ENCODE measurements at places on chromosomes 2 and 18.
A peak's percentile ranks its signal among the peaks of the same experiment; 100 is the strongest.

GRCh38 chr2:65498396-65498795 lies 66.0 kb upstream of the SPRED2 start:
- no peak for DNase-seq

GRCh38 chr2:197850882-197851450 lies 46.6 kb downstream of the PLCL1 start:
- no peak for DNase-seq

DNA sequence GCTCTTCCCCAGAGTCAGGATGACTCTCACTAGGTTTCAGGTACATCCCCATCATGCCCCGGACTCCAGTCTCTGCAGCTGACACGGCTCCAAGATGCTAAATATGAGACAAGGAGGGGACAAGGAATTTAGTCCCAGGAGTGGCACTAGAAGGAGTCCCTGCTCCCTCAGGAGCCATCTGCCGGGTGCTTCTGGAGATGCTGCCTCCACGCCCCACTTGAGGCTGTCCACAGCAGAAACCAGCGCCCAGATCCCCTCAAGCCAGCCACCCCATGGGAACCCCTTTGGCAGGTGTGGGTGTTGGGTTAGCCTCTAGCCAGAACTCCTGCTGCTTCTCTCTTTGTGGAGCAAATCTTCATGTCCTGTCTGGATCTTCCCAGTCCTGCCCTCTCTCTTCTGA lies 40.3 kb downstream of the BCL11A start:
- DNase-seq = no peak

- no peak for DNase-seq
Observed at GRCh38 chr18:23725351-23725750, 36.1 kb downstream of the LAMA3 start.

- DNase-seq = no peak
Observed at GRCh38 chr2:169415233-169415748, 53.0 kb upstream of the LRP2 start.

DNA sequence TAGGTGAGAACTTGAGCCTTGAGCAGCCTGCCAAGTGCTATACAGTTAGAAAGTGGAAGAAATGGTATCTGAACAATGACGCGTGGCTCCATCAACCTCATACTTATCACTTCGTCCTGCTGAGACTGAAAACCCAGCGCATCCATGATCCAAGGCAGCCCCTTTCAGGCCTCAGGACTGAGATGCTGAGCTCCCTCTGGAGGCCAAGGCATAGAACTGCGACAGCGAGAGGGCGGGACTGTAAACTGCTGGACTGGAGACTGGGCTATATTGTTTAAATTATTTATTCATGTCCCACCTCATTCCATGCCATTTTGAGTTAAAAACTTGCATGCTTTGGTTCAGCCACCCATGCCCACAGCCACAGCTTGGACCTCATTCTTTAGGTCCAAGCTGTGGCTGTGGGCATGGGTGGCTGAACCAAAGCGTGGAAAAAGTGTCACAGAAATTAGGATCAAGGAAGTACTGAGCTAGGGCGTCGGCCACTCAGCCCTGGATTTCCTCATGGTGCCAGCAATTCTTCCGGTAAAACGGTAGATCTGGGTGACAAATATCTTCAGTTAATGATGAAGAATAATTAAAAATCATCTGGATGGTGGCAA lies 195.5 kb downstream of the L3MBTL4 start:
- peak; percentile 77 for DNase-seq

DNA sequence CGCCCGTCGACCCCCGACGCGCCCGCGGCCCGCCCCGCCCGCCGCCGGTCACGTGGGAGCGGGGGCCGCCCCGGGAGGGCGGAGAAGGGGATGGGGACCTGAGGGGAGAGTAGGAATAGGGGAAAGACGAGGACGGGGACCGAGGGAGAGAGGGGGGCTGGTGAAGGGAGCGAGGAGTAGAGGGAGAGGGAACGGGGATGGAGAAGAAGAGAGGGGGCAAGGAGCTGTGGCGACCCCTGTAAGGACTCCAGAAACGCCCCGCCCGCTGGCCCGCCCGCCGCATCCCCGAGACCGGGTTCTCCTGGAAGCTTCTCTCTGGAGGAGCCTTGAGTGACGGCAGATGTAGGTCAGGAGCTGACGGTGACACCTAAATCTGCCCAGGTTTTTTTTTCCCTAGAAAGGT lies 615 bp downstream of the ADNP2 start:
- peak; percentile 83 for DNase-seq

DNA sequence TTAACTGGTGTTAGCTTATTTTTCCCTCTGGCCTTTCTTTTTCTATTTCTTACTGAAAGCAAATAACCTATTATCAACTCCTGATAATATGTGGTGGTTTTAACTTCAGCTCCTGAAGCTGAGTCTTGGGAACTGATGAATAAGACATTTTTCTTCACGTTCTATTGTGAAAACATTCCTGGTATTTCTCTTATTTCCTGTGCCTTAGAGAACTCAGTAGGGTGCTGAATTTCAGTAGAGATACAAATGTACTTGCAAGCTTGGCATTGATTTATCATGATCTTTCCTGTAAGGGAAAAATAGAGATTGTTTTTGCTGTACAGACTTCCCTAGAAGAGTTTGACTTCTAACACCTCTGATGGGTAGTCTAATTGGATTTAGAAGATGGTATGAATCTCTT lies 52.8 kb upstream of the DCC start:
- no peak for DNase-seq

DNA sequence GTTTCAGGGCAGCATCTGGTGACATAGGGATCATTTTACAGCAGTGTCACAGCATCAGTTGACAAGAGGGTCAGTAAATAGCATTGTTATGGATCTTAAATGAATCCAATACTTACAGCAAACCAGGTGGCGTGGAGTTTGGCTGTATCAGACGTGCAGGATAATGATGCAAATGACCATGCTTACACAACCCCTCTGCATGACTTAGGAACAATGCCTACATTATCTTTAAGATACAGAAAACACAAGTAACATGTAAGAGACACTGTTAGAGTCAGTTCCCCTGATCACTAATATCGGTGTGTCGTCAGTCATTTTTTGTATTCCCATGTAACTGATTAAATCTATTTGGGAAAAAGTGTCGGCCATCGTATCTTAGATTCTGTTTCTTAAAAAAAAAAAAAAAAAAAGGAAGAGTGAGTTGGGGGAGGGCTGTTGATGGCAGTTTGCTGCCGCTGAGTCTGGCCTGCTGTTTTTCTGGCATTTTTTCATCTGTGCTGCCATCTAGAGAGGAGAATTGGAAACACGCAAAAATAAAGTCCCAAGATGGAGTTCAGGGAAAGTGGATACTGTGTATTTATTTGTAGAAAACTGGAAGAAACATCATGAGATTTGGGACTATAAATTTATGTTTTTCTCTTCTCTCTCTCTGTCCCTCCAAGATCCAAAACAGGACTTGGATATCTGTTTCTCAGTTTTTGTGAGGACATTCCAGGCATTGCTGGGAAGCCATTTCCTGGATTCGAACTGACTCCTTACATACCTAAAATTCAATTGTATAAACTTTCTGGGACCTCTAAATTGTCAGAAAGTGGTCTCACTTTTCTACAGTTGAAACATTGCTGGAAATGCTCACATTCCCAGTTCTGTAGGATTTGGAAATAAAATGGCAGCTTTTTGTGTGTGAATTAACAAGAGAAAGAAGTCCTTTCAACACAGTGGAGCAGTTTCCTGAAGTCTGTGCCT lies 60.3 kb upstream of the AGPS start:
- peak; percentile 78 for DNase-seq

- peak; percentile 32 for DNase-seq
Observed at GRCh38 chr2:40405465-40405864, 46.4 kb downstream of the SLC8A1 start.

GRCh38 chr18:56286775-56287325 lies 351.5 kb downstream of the TXNL1 start:
- DNase-seq = peak; percentile 40

DNA sequence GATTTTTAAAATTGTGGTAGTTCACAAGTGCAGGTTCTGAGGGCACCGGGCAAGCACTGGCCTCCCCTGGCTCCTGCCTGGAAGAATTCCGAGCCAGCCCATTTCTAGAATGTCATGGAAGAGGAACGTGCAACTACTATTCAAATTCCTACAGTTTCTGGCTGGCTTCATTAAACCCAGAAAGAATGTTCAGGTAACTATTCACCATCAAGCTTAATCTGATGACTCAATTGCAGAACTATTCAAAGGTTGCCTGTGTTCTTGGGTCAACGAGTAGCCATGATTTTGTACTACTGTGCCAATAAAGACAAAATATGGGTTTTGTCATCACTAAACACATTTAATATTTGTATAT lies 14.3 kb upstream of the MFF start:
- DNase-seq = no peak

- no peak for DNase-seq
Observed at GRCh38 chr18:50707855-50708469, 111.9 kb downstream of the MRO start.

DNA sequence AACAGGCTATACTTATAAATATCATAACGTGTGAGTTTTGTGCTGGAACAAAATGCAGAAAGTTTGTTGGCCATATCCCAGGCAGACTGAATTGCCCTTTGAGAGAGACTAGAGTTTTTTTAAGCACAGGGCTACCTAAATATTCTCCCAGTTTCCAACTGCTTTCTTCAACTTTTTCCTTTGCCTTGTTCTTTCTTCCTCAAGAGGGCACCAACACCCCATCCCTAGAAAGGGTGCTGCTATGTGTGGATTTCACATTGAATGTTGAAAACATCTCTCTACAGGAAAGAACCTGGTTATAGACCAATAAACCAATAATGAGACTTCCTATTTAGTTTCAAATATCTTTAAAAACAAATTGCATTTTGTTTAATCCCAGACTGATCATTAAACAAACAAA lies 87.9 kb downstream of the ICOS start:
- peak; percentile 33 for DNase-seq

GRCh38 chr2:209334188-209335017 lies 89.4 kb upstream of the MAP2 start:
- peak; percentile 63 for DNase-seq

DNA sequence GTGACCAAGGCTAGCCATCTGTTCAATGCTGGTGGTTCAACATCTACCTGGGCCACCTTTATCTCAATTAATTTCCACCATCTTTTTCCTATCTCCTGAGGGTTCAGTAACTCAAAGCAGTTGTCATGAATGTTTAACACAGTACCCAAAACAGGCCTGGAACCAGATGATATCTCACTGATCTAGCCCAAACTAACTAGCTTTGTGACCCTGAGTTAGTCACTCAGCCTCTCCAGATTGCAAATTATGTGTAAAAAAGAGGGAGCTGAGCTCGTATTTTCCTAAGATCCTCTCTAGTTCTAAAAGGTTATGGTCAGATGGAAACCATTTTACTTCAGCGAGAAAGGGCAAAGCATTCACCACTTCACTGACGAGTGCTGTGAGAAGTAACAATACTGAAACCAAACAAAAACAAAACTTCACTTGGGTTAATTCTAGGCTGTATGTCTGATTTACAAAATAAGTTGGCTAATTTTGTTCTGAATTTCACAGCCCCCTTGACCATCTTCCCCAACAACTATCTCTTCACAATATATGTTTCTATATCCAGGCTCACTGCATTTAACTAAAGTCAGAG lies 14.8 kb downstream of the SPRED2 start:
- DNase-seq = no peak

- DNase-seq = no peak
Observed at GRCh38 chr18:25494888-25495287, 142.9 kb upstream of the ZNF521 start.

- DNase-seq = no peak
Observed at GRCh38 chr2:213545481-213545880, 261.2 kb downstream of the SPAG16 start.

- DNase-seq = no peak
Observed at GRCh38 chr2:14751581-14751980, 119.1 kb downstream of the LRATD1 start.

DNA sequence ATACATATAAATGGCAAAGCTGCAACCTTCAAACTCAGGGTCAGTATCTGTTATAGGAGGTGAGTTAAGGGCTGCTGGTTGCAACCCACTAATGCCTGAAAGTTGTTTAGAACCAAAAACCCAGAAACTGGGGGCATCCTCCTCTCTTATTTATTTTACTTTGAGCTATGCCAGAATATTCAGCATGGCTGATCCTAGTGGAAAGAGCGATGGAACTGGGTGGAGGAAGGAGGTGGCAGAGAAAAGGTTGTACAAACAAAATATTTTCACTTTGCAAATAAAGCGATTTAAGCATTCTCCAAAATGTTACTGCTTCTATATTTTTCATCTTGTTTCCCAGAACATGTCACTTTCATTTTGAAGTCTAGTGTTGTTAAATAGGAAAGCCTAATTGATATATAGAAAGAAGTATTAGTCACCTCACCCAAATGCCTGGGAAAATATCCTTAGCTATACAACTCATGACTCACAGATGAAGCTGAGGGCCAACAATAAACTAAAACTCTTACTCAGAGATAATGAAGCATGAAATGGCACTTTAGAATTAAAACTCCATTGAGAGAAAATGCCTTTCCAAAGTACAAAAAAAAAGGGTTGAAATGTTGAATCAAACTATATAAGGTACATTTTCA lies 251.4 kb upstream of the UBE2E3 start:
- peak; percentile 45 for DNase-seq

DNA sequence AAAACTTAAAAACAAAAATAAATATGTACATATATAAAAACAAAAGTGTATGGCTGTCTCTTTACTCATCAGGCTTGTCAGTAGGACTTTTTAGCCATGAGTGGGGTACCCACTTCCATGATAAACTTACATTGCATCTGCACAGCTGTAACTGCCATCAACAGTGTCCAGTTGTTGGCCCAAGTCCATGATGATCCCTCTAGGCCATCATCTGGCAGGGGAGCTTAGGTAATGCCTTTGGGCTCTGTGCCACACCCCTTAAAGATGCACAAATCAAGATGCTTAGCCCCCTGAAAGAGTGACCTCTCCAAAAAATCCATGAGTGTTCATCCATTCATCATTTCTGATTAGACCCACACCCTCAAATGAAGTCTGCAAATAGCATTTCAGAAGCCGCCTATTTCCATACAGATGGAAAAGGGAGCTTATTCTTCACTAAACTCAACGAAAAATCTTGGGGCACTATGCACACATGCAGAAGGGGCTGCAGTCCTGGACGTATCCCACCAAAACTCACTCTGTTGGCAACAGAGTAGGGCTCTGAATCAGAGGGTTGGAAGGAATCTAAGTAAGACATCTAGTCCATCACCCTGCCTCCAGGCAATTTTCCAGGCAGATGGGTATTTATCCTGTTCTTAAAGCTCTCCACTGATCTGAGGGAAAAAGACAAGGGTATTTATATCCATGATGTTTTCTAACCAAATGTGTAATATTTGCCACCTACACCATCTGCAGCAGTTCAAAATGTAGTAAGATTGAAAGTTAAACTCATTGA lies 691.0 kb downstream of the ZEB2 start:
- no peak for DNase-seq

- DNase-seq = peak; percentile 53
Observed at GRCh38 chr2:30666266-30666874, 140.9 kb downstream of the CAPN13 start.

DNA sequence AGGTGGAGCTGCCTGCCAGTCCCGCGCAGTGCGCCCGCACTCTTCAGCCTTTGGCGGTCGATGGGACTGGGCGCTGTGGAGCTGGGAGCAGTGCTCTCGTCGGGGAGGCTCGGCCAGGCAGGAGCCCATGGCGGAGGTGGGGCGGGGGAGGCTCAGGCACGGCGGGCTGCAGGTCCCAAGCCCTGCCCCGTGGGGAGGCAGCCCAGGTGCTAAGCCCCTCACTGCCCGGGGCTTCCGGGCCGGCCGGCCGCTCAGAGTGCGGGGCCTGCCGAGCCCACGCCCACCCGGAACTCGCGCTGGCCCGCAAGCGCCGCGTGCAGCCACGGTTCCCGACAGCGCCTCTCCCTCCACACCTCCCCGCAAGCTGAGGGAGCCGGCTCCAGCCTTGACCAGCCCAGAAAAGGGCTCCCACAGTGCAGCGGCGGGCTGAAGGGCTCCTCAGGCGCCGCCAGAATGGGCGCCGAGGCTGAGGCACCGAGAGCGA lies 316.4 kb downstream of the RND3 start:
- DNase-seq = no peak
